ENCODE measurements at places on chromosomes 2 and 18.

DNA sequence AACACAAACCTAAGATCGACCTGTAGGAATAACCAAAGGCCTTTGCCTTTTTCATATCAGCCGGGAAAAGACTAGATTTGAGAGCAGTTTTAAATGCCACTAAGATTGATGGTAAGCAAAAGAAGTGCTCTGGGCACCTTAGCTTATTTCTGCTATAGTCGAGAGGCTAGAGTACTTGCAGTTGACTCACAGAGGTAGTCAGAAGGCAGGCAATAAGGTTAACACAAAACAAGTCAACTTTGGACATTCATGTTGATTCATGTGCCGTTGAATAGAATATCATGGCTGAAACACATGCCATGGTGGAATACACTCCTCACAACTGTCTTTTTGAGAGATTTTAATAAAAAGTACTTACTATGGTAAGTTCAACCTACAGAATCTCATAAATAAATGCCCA, 507.6 kb downstream of the ZEB2 start:
- DNase-seq = no peak

GRCh38 chr2:231644426-231644825, 51.8 kb downstream of the TEX44 start:
- DNase-seq = no peak

DNA sequence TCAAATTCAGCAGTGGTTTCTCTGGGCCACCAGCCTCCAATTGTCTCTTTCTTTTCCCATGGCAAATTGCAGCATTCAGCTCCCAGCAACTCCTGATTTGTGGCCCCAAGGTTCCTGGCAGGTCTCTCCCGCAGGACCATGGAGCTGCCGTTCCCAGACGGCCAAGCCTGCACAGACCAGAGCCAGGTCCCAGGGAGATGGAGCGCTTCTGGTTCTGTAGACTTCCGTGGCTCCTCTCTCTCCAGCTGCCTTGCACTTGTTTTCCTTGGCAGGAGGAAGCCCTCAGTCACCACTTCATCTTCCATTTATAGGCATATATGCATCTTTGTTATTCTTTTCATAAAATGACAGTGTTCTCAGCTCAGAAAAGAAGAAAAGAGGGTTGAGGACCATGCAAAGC, 21.7 kb downstream of the TNP1 start:
- DNase-seq = no peak

DNA sequence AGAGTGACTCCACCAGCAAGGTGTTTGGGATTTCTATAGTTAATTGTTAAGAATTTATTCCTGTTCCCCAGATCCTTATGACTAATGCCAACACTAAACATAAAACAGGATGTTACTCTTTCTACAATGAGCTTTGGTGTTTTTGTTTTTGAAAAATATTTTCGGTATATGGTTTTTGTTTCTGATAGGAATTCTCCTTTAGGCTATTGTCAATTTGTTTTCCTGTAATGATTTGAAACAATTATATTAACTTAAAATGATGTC, 182.6 kb downstream of the AGAP1 start:
- no peak for DNase-seq

DNA sequence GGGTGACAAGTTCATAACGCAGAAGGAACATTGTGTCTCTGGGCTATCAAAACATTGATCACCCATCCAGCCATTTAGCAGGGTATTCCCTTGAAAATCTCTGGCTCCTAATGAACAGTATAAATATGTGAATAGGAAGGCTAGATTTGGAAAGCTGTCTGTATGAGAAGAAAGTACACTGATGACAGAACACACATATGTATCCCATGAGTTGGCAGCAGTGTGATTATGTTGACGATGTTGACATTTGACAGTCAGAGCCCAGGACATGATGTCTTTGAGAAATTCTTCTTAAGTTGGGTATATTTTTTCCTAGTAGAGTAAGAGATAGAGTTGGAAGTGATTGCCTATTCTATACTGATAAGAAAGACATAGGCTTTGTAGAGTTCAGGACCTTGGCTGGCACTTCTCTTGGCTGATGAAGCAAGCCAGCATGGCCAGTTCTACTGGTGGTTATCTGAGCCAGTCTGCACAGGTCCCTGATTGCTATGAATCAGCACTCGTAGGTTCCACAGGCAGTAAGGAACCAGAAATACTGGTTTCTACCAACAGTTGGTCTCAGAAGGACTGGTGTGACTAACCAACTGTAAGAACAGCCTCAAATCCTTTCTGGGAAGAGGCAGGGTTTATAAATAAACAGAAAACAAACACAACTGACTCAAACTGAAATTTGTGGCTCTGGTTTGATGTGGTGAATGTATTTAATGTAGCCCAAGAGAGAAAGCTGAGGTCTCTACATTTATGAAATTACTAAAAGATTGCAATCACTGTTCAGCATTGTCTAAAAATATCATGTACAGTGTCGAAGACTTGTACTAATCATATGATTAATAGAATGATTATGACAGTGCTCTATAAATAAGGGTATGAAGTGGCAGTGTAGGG, 43.9 kb upstream of the RAPH1 start:
- no peak for DNase-seq

- no peak for DNase-seq
These were observed 106.9 kb downstream of the LIPG start for GRCh38 chr18:49668574-49669275.

- no peak for DNase-seq
These were observed 166.5 kb downstream of the THADA start for GRCh38 chr2:43429369-43429768.

GRCh38 chr2:9658972-9659371, 28.2 kb upstream of the YWHAQ start:
- DNase-seq = no peak

DNA sequence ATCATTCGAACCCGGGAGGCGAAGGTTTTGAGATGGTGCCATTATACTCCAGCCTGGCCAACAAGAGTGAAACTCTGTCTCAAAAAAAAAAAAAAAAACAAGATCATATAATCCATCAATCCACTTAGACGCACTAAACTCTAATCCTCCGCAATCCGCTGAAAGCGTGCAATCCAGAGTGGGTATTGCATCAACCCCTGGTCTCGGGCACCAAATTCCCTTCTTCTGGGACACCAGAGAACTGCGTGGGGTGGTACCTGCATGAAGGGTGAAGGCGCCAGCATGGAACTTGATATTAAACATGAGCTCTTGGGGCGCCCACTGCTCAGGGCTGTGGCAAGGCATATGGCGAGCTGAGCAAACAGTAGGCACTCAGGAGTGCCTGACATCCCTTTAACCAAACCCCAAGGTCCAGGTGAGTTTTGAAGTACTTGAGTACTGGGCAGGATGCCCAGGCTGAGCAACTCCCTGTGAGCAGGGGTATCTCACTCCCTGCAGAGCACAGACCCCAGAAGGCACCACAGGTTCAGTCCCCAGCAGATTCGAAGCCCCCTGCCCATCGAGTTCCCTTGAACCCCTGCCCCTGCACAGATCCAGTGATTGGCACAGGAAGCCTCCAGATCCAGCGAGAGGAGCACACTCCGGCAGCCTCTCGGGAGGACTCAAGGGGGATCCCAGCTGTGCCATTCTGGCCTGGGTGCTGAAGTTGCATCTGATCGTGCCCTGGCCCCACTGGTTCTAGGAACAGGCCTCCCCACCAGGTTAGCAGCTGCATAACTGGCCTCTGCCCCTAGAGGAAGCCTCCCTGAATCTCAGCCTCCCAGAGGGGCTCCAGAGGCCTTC, 8.0 kb downstream of the ALPI start:
- no peak for DNase-seq

GRCh38 chr2:238864207-238865014, 16.5 kb downstream of the TWIST2 start:
- peak; percentile 98 for DNase-seq

- DNase-seq = no peak
These were observed 357.2 kb downstream of the SATB2 start for GRCh38 chr2:199100326-199101110.

All from amniotic stem cell (primary cell).